ENCODE measurements at places on chromosomes 11 and 22. TPM values are rescaled to one million over a fixed set of nuclear protein-coding genes. Genes with fewer than 3 reads are reported as not detected.

The ASPHD2 gene
- total RNA-seq = not detected

The OR5T3 gene
- total RNA-seq = not detected

DNA sequence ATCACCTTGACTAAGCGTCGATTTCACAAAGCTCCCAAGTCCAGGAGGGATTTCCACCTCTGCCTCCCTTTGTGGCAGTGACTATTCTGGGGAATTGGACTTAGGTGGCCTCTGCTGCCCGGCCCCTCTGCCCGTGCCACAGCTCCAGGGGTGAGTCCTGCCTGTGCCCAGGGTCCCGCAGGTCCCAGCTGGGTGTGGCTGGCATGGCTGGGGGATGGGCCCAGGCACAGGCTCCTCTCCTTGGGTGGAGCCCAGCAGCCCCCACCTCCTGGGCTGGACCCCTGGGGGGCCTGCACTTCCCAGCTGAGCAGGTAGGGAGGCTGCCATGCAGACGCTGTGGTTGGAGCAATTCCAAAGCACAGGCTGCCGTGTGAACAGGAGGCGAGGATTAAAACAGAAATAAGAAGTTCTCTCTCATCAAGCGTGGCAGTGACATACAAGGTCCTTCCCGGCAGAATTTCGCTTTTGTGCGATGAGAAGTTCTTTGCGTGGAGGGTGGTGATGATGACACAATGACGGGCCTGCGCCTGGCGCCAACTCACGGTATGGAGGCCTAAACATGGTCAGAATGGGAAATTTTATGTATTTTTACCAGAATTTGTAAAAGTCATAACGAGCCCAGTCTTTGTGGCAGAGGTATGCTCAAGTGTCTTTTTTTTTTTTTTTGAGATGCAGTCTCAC is 107.3 kb downstream of the BRD1 start:
- H3K27me3 ChIP-seq = no peaks in the 10 kb centered on the region
- no peaks in the 10 kb centered on the region for H3K4me1 ChIP-seq
- H3K4me3 ChIP-seq = no peak overlapping the region
- DNase-seq = no peak
- H3K36me3 ChIP-seq = no peaks in the 10 kb centered on the region
- no peak overlapping the region for H3K27ac ChIP-seq

- H3K4me3 ChIP-seq = no peak overlapping the region
- no peaks in the 10 kb centered on the region for H3K27me3 ChIP-seq
- H3K4me1 ChIP-seq = no peaks in the 10 kb centered on the region
These were observed 3.6 kb upstream of the OR2AT4 start for GRCh38 chr11:75100314-75100713.

DNA sequence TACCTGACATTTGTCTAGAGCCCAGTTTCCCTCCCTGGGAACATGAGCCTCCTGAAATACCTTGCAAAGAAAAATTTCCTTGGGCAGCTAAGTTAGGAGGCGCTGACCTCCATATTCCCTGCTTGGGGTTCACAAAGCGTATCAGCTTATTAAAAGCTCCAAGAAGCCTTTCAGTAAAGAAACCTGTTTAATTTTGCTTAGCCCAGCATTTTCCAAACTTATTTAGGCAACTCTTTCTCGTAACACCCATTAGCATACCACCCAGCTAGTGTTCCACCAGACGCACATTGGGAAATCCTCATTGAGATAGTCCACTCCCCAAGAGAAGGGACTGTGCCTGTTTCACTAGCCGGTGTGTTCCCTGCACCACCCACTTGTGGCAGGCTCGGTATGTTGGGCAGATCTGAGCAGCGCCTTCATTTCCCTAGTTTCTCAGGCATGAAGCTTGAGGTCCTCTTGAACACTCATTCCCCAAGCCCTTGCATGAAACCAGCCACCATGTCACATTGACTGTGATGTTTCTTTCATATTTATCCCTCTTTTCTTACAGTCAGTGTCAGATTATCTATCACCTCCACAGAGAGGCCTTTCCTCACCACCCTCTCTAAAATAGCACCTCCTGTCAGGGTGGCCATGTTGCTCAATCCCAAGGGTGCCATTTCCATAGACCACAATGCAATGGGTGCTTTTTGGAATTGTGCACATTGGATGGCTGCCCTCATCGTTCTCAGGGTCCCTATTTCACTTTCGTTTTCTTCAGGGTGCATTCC is 12.5 kb upstream of the ELF5 start:
- no peaks in the 10 kb centered on the region for H3K27me3 ChIP-seq
- no peaks in the 10 kb centered on the region for H3K36me3 ChIP-seq
- no peak overlapping the region for H3K27ac ChIP-seq

GRCh38 chr11:81772166-81772565 is 961.5 kb downstream of the FAM181B start:
- no peak overlapping the region for H3K27ac ChIP-seq
- H3K4me1 ChIP-seq = no peaks in the 10 kb centered on the region
- no peaks in the 10 kb centered on the region for H3K36me3 ChIP-seq
